Stimulated activated CD4-positive, alpha-beta T cell treated with anti-CD3 and anti-CD28 coated beads, TNF-alpha, amount 100 ng/mL, for 4 hours (primary cell): ENCODE measurements at places on chromosomes 6 and 20.

DNA sequence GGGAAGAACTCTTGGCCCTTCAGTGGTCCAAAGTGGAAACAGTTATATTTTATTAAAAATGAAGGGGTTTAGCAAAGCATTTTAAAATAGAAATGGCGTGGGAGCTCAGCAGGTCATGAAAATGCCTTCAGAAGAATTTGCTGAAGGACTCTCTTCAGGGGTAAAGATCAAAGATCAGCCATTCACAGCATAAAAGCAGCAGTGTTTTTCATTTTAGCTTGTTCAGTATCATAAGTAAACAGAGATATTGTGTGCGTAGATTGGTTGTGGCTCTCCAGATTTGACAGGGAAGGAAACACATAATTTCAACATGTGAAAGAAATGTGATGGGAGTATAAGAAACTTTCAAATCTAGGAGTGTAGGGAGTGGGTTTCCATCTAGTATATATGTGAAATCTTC lies 519.2 kb upstream of the MAP3K7 start:
- no peak for DNase-seq

DNA sequence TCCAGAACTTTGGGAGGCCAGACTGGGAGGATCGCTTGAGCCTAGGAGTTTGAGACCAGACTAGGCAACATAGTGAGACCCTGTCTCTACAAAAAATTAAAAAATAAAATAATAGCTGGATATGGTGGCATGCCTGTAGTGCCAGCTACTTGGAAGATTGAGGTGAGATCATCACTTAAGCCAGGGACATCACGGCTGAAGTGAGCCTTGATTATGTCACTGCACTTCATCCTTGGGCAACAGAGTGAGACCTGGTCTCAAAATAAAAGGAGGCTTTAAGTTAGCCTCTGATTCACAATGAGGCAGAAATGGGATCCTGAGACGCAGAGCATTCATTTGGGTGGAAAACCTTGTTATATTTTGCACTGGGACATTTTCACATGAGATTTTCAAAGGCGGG lies 57.0 kb downstream of the TULP4 start:
- DNase-seq = no peak

- DNase-seq = no peak
Measured at GRCh38 chr6:41651246-41651961, 13.1 kb downstream of the MDFI start.

DNA sequence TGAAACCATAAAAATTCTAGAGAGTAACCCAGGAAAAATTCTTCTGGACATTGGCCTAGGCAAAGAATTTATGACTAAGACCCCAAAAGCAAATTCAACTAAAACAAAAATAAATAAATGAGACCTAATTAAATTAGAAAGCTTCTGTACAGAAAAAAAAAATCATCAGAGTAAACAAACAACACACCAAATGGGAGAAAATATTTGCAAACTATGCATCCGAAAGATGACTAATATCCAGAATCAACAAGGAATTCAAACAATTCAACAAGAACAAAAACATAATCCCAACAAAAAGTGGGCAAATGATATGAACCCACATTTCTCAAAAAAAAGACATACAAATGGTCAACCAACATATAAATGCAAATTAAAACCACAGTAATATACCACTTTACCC lies 242.6 kb upstream of the CDYL start:
- no peak for DNase-seq

DNA sequence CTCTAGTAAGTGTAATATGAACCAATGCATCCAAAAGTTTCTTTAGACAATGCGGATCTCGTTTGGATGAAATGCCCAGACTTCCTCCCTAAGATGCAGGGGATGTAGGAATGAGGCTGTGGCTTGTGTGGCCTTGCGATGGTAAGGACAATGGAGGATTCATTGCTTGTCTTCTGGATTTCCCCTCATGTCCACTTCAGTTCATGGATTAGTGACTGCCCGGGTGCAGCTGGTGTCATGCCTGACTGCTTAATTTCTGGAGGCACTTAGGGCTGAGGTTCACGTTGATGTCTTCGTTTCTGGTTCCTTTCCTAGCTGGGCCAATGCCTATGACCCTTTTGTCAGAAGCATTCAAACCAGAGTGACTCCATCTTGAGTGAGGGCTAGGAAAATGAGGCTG lies 93.8 kb downstream of the SCP2D1 start:
- DNase-seq = no peak

GRCh38 chr6:42404484-42404883 lies 47.2 kb downstream of the TRERF1 start:
- no peak for DNase-seq

- no peak for DNase-seq
Measured at GRCh38 chr20:14956026-14956425, 618.6 kb upstream of the FLRT3 start.

DNA sequence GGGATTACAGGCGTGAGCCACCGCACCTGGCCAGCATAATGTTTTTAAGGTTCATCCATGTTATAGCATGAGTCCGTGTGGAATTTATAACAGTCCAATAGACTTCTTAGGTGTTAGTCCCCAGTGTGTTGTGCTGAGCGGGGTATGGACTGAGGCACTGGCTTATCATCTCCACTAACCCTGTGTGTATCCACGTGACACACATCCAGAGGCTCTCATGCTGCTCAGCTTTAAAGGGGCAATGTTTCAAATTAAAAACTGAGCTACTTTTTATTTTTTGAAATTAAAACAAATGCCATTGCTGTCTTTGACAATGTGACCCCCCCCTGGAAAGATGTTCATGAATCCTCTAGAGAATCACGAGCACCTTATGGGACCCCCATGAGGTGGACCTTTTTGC lies 54.3 kb upstream of the TRERF1 start:
- no peak for DNase-seq

GRCh38 chr6:80341330-80341729 lies 234.9 kb downstream of the BCKDHB start:
- no peak for DNase-seq

DNA sequence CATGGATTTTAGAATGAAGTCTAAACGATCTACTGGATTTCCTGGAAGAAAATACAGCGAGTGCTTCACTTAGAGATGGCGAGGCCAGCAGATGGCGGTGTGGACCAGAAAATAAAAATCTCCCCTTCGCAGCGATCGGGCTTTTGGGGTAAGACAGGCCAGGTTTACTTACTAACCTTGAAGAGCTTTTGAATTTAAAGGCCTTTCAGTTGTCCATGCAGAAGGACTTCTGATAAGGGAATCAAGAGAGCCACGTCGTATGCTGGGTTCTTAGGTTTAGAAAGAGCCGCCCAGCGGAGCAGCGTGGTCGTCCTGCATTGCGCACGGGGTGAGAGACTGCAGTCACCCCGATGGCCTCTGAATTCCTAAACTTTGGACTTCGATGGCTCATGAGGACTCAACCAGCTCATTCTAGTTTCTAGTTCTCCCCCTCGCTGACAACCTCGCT lies 125.2 kb upstream of the RALGAPA2 start:
- DNase-seq = no peak

- peak; percentile 17 for DNase-seq
Measured at GRCh38 chr6:83055366-83055964, 10.2 kb downstream of the UBE3D start.

- DNase-seq = no peak
Measured at GRCh38 chr6:111291336-111292259, 191.4 kb downstream of the REV3L start.

GRCh38 chr6:116396441-116396840 lies 25.7 kb downstream of the DSE start:
- no peak for DNase-seq

GRCh38 chr6:13614126-13614925 lies 809 bp upstream of the NOL7 start:
- DNase-seq = no peak
